ENCODE measurements at places on chromosomes 12 and 14.

GRCh38 chr12:29737644-29738043 lies 46.1 kb downstream of the TMTC1 start:
- DNase-seq = no peak

DNA sequence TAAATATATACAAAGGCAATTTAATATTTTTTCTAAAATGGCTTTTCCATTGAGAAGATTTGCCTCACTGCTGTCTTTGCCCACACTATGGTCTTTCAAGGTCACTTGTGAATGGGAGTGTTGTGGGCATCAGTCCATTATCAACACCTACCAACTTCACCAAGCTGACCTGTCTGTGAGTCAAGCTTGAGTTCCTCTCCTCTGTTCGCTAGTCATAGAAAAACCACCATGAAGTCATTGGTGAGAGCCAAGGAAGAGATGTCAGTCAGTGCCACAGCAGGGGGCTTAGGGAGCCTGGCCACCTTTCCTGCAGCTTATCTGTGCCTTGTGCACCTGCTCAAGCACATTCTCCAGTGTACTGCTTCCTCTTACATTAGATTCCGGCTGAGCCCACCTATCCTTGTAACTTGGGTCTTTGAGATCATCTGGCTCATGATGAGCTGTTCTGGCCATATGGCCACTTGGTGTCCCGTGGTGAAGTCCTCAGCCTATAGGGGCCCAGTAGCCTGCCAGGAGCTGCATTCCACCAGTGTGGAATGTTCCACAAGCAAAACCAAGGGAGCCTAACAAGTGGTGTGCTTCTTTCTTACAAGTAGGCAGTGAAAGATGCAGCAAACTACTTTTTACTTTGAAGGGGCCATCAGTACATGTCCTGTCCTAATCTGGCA lies 80.8 kb upstream of the C12orf71 start:
- DNase-seq = no peak

- DNase-seq = no peak
Measured at GRCh38 chr12:80766210-80766609, 49.5 kb downstream of the MYF5 start.

DNA sequence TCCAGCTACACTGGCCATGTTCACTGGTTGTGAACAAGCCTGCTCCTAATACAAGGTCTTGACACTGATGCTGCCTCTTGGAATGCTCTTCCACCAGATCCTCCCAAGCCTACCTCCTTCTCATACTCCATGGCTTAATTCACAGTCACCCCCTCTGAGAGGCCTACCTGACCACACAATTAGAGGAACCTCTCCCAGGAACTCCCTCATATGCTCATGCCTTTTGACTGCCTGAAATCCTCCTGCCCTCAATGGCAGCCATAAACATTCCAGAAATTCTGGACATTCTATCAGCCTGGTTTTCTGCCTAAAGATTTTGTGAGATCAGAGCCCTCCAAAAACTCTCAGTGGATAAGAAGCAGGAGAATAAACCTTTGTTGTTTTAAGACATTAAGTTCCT lies 340.2 kb downstream of the C12orf75 start:
- no peak for DNase-seq

DNA sequence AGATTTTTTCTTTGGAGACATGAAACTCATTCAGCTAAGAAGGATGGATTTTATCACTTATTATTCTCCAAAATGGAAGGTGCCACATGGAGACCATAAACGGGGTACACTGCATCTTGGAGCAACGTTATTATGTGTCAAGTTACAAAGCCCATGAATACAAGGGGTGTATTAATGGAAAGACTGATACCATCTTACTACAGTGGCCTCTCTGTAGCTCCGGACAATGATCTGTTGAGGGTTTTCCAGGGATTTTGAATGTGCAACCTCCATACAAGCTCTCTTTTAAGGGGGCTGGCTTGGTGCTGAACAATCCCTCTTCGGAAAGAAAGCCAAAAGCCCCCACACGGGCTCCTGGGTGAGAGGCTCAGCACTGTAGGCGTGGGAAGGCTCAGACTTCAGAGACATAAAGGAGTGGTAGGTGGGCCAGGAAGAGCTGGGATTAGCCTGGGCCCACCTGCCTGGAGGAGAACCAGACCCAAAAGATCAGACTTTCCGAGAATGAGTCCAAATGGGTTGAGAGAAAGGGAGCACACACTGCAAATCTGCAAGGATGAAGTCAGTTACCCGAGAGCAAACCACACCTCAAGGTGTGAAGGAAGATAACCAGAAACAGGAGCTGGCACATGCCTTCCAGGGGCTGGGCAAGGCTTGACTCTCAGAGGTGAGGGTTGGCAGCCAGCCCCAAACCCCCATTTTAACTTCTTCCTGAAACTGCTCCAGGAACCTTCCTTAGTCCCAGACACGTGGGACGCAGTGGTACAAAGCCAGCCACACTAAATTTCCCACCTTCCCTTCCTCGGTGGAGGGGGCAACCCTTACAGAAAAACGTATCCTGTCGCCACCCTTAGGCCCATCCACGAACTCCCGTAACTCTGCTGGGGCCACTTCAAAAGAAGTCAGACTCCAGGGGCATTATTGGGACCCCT lies 1.5 kb downstream of the VPS37B start:
- no peak for DNase-seq

DNA sequence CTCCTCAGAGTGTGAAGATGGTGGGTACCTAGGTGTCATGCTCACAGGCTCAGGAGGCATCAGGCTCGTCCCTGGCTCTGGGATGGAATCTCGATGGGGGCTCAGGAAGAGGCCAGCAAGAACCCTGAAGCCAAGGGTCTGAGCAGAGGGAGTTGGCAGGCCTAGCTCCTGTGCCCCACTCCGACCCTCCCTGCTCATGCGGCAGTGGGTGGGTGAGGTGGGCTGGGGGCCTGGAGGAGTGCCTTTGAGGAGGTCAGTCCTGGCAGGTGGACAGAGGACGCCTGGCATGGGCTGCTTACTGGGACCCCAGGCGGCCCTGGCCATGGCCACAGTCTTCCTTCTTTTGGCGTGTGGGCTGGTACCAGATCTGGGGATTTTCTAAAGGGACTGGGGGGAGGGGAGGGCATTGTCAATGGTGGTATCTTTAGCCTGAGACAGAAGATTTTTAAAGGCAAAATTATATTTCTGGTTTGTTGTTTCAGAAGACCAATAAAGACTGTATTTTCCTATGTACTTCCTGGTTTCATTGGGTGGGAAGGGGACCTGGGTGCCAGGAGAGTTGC lies 16.0 kb downstream of the LRTM2 start:
- DNase-seq = peak; percentile 61

- DNase-seq = peak; percentile 90
Measured at GRCh38 chr12:120469450-120470149, at the start of gene SRSF9. Gene SRSF9 (minus strand): TSS chr12:120469748. CDS start chr12:120469609, 139 bp downstream.

- DNase-seq = no peak
Measured at GRCh38 chr12:20011200-20011599, 357.1 kb upstream of the PDE3A start.

DNA sequence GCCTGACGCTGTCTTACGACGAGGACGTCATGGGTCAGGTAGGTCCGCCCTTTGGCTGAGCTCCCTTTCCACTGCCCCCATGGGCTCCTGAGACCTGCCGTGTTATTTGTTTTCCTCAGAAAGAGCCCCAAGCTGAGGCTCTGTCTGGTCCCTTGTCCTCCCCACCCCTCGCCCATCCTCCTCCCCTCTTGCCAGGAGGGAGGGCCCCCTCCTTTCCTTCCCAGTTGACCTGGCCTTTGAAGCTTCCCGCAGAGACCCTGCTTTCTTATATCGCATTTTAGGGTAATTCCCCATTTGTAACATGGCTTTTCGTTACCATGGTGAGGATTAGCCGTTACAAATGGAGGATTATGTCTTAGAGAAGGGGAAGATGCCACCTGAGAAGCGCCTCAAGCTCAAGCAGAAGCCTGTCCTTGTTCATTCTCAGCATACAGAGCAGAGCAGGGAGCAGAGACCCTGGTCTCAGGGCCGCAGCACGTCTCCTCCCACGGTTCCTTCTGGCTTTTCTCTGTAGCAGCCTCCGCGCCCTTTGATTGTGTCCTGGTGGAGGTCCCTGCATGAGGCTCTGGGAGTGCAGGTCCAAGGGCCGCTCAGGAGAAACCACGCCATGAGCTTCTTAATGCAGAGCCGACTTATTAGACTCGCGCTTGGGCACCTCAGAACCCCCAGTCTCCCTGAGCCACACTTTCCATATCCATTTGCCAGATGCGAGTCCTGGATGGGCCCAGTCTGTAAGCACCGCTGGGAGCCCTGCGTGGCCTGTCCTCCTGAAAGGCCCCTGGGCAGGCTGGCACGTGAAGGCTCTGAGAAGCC lies 47.2 kb downstream of the UBE3B start:
- no peak for DNase-seq

Data from RWPE2 (cell line).